ENCODE measurements at places on chromosomes 6 and 20. TPM values are rescaled to one million over a fixed set of nuclear protein-coding genes. Genes with fewer than 3 reads are reported as not detected.

DNA sequence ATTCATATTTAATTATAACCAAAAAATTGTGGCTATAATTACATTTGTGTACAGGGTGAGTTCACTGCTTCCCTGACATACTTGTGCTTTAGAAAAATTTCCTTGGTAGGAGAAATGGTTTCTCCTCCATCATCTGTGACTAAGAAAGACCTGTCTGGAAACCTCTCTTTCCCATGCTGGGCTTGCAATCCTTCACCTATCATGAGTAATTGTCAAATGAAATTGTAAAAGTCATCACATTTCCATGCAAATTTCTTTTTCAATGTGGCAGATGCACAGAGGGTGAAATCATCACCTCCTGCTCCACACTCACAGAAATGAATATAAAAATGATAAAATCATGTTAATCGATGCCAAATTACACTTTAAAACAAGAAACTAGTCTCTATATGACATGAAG is 1.5 kb upstream of the SIRPB1 start:
- DNase-seq: no peak

DNA sequence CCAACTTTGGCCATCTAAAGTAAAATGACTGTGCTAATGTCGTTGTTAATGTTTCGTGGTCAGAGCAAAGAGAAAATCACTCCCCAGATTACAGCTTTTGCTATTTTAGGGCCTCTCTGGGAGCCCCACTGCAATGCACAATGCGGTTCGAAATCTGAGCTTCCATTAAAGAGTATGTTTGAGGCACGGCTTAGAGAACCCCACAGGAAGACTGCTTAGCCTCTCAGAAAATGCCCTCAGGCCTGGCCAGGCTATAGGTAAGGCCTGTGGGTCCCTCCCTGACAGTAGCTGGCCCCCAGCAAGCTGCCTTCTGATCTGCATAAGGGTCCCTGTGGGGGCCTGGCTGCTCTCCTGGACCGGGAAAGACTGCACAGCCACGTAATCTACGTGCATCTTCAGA is 274.6 kb downstream of the PTPRT start:
- no peak for DNase-seq

DNA sequence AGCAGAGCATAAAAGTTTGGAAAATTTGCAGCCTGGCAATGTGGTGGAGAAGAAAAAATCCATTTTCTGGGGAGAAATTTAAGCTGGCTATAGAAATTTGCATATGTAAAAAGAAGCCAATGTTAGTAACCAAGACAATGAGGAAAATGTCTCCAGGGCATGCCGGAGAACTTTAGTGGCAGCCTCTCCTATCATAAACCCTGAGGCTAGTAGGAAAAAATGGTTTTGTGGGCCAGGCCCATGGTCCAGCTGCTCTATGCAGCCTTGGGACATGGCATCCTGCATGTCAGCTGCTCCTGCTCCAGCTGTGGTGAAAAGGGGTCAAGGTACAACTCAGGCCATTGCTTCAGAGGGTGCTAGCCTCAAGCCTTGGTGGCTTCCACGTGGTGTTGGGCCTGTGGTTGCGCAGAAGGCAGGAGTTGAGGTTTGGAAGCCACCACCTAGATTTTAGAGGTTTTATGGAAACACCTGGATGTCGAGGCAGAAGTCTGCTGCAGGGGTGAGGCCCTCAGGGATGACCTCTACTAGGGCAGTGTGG is 101.8 kb upstream of the SYNCRIP start:
- DNase-seq: no peak

DNA sequence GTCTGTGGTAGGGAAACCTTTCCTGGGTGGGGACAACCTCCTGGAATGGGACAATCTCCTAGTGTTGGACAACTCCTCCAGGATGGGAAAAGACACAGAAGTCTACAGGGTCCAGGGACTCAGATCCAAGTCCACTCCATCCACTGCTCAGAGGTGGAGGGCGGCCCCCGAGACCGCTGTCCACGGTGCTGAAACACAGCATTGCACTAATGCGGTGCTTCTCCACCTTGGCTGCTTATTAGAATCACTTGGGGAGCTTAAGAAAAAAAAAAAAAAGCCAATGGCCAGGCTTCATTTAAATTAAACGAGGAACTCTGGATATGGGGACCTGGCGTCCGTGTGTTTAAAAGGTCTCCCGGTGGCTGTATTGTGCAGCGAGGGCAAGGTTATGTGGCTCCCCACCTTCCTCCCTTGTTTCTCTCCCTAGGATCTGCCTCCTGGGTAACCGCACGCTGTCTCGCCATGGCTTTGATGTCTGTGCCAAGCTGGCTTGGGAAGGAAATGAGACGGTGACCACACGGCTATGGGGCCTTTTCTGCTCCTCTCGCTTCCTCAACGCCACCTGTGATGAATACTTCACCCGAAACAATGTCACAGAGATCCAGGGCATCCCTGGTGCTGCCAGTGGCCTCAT is 12.0 kb downstream of the SLC12A5 start:
- DNase-seq: no peak

- no peak for DNase-seq
Measured at GRCh38 chr20:50357783-50358161, 152.4 kb upstream of the PTPN1 start.

DNA sequence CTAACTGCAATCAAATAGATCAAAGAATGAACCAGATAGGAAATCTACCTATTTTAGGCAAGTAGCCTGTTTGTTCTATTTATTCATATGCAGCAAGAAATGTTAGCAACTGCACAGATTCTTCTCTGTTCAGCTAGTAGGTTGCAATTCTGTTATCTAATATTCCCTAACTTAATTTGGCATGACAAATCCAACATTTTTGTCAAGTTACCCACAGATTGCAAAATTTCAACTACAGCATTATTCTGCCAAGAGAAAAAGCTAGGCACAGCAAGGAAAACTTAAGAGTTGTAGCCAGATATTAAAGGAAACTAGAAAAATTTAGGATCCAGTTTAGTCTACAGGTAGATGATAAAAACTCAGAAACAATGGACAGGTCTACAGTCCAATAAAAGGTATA is 104.4 kb upstream of the SYNCRIP start:
- no peak for DNase-seq

DNA sequence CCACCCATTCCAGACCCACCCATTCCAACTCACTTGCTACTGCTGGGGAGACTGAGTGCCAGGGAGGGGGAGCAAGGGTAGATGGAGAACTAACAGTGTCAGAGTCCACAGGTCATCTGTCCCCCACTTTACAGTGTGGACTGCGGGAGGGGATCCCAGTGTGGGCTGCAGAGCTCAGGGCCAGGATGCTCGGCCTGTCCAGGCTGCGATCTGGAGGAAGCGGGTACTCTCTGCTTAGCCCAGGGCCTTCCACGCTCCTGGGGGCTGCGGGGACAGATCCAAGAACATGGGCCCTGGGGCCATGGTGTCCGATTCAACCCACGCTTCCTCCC is 14.1 kb upstream of the GATA5 start:
- DNase-seq: no peak

GRCh38 chr6:109292983-109293586 is 89.2 kb downstream of the CD164 start:
- DNase-seq: no peak

Gene POU5F1
- total RNA-seq: not detected

Gene THBD
- total RNA-seq: 2.7 TPM

Gene RIMS4
- 25.8 TPM for total RNA-seq
